ENCODE measurements at places on chromosomes 3 and 15. TPM values are rescaled to one million over a fixed set of nuclear protein-coding genes. Genes with fewer than 3 reads are reported as not detected.

CCDC39 gene
- 5.3 TPM for polyA plus RNA-seq

DNA sequence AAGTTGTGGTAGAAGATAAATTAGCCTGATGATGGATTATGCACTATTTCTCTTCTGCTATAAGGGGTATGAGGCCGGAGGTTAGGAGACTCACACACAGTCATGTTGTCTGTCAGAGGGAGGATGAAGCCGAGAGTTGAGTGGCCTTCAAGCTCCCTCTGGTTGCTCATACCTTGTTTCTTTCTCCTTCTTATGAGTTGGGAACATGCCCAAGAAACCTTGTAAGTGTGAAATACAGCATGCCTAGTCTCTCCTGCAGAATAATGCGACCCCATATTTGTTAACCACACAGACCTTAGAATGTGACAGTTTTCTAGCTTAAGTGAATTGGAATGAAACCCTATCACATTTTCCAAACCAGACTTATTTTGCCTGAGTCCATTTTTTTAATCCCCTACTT lies 366.7 kb downstream of the PTPRG start:
- DNase-seq = no peak

DNA sequence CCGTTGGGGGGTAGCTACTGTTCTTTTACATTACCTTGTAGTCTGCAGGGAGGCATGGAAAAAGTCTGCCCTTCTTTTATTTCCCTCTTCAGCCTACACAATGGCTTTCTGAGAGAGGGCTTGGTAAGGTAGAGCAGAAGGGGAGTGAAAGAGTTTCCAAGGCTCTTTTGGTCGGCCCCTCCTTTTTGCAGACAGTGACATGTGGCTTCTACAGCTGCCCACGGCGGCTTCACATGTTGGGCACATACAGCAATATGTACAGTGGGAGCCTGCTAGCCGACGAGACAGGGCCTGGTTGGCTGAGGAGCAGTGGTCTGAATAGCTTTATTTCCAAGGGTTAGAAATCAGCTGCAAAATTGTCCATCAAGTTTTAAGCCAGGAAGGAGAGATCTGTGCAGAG lies 4.0 kb downstream of the INAFM2 start:
- no peak for DNase-seq

- DNase-seq = no peak
Measured at GRCh38 chr15:38512901-38513300, 51.7 kb downstream of the RASGRP1 start.

DNA sequence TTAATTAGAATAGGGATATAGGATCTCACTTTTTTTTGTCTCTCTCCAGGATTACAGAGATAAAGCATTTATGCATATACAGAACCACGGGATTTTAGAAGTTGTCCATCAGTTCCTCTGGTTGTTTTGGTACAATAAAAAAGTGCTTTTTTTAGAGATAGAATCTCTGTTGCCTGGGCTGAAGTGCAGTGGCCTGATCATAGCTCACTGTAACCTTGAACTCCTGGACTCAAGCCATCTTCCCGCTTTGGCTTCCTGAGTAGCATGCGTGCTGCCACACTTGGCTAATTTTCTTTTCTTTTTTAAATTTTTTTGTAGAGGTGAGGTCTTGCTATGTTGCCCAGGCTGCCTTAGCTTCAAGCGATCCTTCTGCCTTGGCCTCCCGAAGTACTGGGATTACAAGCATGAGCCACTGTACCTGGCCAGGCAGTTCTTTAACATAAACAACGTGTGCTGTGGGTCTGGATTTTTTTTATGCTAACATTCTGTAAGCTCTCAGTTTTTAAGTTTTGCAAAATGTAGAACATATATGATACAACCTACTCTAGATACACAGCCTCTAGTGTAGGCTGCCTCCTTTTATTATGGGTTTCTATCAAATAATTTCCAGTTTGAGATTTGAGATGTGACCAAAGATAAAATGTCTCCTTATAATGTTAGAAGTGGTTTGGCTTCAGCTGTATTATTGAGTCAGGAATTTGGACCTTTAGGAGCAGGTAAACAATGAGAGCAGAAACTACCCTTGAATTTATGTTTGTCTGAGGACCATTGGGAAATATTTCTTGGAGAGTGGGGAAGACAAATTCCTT lies 57.4 kb upstream of the ULK4 start:
- DNase-seq = no peak

Measured in right renal pelvis (tissue), 4 donors.